ENCODE measurements at places on chromosomes 2 and 18.
A peak's percentile ranks its signal among the peaks of the same experiment; 100 is the strongest.

GRCh38 chr2:26619096-26619495 is 22.1 kb downstream of the CIB4 start:
- no peak for DNase-seq

GRCh38 chr18:44507729-44508325 is 172.9 kb upstream of the SETBP1 start:
- DNase-seq: peak; percentile 27

GRCh38 chr2:138502255-138503086 is 901 bp downstream of the SPOPL start:
- DNase-seq: no peak

DNA sequence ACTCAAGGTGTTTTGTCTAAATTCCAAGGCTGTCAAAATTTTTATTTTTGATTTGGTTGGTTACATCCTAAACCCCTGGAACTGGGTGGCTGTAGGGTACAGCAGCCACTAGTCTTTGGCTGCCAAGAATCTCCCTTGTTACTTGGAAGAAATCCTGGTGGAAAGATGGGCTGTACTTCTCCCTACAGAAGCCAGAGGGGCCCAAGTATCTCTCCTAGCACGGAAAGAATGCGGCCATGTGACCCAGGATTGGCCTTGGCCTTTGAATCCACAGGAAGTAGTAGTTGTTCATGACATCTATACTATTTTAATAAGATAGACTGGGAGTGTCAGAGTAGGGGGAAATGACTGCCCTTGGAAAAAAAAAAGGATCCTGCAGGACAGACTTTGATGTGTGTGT is 54.4 kb upstream of the MYO3B start:
- no peak for DNase-seq

GRCh38 chr2:197266477-197266876 is 44.1 kb downstream of the ANKRD44 start:
- DNase-seq: no peak

- DNase-seq: peak; percentile 4
Measured at GRCh38 chr2:30631051-30631671, 176.1 kb downstream of the CAPN13 start.

- DNase-seq: no peak
Measured at GRCh38 chr2:27798948-27799645, 27.6 kb downstream of the MRPL33 start.

GRCh38 chr2:201532686-201533304 is 81.3 kb downstream of the STRADB start:
- no peak for DNase-seq

- no peak for DNase-seq
Measured at GRCh38 chr2:224688997-224689396, 27.2 kb downstream of the CCDC195 start.

GRCh38 chr18:8623549-8624106 is 14.4 kb downstream of the RAB12 start:
- DNase-seq: peak; percentile 33

- no peak for DNase-seq
Measured at GRCh38 chr2:181250691-181251090, 206.5 kb upstream of the ITGA4 start.

GRCh38 chr2:69594341-69594740 is 49.2 kb downstream of the AAK1 start:
- no peak for DNase-seq

GRCh38 chr2:231707625-231707926 is 749 bp upstream of the PTMA start:
- DNase-seq: no peak

DNA sequence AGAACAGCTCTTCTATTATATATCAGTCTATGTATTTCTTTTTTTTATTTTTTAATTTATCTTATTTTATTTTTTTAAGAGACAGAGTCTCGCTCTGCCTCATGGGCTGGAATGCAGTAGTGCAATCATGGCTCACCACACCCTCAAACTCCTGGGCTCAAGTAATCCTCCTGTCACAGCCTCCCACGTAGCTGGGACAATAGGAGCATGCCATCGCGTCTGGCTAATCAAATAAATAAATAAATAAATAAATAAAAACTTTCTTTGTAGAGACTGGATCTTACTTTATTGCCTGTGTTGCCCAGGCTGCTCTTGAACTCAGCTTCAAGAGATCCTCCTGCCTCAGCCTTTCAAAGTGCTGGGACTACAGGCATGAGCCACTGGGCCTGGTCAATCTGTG is 117.0 kb downstream of the RBMS1 start:
- no peak for DNase-seq

- DNase-seq: no peak
Measured at GRCh38 chr2:98702127-98702802, 28.7 kb downstream of the MGAT4A start.

GRCh38 chr2:17539611-17540092 is 844 bp upstream of the VSNL1 start:
- DNase-seq: no peak

DNA sequence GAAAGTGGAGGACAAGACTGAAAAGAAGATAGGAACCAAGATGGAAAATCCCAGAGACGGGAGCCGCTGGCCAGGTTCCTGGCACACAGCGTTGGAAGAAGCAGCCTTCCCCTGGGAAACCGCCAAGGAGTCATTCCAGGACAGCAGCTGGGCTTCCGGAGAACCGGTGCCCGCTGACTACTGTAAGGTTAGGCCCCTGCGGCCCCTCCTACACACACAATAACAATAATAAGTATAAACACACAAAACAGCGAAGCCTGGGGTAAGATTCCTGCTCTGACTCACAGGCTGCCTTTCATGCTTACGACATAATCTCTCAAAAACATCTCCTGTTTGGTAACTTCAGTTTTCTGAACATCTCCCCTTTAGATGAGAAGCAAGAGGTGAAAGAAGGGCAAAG is 28.1 kb upstream of the MYCN start:
- DNase-seq: no peak

- no peak for DNase-seq
Measured at GRCh38 chr18:22778996-22779395, 154.1 kb upstream of the RBBP8 start.

- DNase-seq: no peak
Measured at GRCh38 chr2:42809819-42810120, 17.4 kb upstream of the HAAO start.

- DNase-seq: no peak
Measured at GRCh38 chr2:138218397-138218796, 254.1 kb downstream of the HNMT start.

DNA sequence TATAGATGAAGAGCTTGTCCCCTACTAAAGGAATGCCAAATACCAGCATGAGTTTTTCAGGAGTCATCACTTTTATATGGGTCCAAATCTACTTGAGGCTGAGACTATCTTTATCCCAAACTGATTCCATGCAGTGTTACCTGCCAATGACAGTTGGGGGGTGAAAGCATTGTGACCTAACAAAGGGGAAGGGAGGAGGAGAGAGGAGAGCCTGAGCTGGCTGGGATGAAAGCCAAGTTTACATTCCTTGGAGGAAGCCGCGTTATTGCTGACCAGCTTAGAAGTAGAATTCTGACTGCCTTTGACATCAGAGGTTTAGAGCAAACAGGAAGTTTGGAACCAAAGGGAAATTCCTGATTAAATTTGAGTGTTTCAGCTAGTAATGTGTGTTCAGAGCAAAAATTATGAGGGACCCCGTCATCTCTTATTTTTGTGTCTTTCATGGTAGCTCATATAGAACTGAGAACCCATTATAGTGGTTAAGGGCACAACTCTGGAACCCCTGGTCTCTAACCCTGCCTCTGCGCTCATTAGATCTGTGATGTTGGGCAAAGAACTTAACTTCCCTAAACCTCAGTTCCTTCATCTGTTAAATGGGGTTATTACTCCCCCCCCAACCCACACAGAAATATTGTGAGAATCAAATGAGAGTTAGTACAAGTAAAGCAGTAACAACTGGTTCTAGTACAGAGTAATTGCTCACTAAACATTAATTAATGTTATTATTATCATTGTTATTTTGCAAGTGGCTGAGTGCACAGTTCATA is 199.3 kb upstream of the EPAS1 start:
- DNase-seq: no peak

DNA sequence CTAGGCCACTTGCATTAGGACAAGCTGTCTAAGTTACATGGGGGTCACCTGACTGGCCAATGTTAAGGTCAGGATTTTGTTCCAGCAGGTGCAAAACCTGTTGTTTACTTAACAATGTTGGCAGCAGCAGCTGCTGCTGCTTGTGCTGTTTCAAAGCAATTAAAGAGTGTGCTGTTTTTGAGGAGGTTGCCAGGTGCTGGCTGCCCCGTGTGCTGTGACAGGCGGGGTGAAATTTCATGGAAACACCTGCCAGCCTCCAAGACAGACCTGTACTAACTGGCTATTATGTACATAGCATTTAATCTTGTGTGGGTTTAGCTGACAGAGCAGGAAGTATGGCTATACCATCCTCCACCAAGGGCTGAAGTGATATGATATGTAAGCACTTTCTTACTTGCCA is 224.9 kb downstream of the ASXL3 start:
- no peak for DNase-seq

DNA sequence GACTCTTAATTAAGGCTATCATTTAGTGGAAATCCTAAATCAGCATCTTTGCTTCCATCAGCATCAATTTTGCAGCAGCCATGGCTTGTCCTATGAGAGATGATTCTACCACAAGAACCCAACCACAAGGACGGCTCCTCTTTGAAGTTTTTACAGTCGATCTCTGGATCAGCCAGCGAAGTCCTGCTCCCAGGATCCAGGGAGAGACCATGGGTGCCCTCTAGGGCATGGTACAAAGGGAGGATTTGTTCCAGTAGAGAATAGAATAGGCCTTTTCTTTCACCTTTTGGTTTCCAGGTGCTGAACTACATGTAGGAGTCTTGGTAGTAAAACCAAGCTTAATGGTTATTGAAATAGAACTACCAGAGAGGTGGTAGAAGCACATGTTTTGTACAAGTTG is 52.7 kb downstream of the TMEM200C start:
- no peak for DNase-seq

- no peak for DNase-seq
Measured at GRCh38 chr2:44767691-44768090, 173.8 kb upstream of the SIX3 start.

DNA sequence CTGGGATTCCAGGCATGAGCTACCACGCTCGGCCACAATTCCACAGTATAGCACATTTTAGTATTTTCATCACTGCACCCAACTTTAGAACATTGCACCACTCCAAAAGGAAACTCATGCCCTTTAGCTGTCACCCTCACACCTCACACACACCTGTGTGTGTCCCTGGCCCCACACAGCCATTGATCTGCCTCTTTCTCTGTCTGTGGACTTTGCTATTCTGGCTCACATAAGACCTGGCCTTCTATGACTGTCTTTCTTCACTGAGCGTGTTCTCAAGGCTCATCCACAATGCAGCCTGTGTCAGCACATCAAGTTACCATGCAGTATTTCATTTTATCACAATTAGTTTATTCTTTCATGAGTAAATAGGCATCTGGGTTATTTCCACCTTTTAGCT is 19.7 kb upstream of the ATP9B start:
- DNase-seq: no peak

- no peak for DNase-seq
Measured at GRCh38 chr2:168814046-168814445, 11.6 kb downstream of the NOSTRIN start.

DNA sequence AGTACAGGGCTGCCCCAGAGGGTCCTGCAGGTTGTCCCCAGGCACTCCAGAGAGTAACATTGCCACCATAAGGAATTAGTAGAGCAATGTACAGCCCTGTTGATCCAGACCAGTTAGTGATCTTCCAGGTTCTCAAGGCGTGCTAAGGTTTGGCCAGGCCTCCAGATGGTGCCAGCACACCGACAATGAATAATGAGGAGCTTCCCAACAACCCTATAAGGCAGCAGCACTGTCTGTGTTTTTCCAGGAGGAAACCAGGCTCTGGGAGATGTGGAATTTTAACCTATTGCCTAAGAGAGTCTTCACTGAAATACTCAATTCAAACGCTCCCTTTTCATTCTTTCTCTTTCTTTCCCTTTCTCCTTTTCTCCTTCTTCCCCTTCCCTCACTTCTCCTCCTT is 122.1 kb downstream of the MGAT5 start:
- DNase-seq: no peak

DNA sequence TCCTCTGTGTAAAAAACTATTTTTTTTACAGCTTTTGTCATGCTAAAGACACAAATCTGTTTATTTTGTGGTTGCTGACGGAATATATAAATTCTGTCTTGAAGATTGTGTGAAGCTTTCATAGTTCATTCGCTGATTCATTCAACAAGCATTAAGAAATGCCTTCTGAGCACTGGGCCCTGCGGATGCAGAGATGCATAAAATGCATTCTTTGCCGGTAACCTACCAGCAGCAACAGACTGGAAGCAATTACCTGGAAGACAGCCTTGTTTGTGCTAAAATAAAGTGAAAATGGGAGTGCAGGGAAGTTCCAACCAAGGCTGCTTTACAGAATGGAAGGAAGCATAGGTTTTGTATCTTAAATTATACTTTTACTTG is 119.7 kb downstream of the PMAIP1 start:
- no peak for DNase-seq

- no peak for DNase-seq
Measured at GRCh38 chr2:48496849-48497248, 33.1 kb upstream of the STON1 start.

- no peak for DNase-seq
Measured at GRCh38 chr2:98387478-98387877, 41.2 kb downstream of the CNGA3 start.

DNA sequence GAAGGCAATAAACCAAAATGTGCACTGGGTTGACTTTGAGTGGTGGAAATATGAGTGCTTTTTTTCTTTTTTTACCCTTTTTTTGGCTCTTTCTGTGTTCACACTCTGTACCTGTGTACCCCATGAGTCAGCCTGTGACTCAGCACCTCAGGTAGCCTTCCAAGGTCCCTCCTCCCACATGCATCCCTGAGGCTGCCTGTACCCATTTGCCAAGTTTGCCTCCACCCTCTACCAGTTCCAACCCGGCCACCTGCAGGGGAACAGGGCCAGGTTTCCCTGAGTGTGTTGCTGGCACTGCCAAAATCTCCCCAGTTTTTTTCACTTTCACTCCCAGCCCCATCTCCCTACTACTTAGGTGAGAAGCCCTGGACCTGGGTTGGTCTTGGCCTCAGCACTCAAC is 14.0 kb downstream of the CXCR1 start:
- DNase-seq: no peak

GRCh38 chr2:234492717-234493485 is 4.0 kb downstream of the ARL4C start:
- DNase-seq: no peak

GRCh38 chr2:8441986-8442385 is 239.9 kb upstream of the ID2 start:
- DNase-seq: no peak

DNA sequence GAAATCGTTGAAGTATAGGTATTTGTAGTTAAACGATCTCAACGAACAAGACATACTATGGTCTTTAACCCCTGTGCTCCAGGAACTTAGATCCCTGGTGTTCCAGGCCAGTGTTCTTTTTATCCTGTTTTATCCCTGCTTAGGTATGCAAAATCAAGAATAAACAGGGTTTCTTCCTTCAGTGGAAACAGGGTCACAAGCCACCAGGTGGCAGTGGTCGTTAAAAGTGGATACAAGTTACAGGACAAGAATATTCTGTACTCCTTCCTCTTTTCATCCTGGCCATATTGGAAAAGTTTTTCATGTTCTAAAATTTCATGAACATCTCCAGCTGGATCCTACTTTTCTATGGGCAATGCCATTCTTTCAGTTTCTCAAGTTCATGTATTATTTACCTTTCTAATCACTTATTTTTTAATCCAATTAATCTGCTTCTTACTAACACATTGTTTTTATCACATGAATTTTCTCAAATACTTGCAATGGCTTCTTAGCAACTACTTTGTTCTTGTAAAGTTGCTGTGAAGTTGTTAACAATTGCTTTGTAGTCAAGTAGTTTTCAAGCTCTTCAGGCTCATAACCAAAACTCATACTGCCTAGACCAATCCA is 16.4 kb upstream of the HNMT start:
- peak; percentile 34 for DNase-seq
